ENCODE measurements at places on chromosomes 5 and 9. TPM values are rescaled to one million over a fixed set of nuclear protein-coding genes. Genes with fewer than 3 reads are reported as not detected.

Gene NR5A1
- total RNA-seq: not detected

- no peak for DNase-seq
Measured at GRCh38 chr5:173004447-173004846, 20.9 kb downstream of the ATP6V0E1 start.

- no peak for DNase-seq
Measured at GRCh38 chr5:120388016-120388781, 75.9 kb upstream of the PRR16 start.

- DNase-seq: no peak
Measured at GRCh38 chr5:97929383-97929782, 746.3 kb upstream of the RIOK2 start.

DNA sequence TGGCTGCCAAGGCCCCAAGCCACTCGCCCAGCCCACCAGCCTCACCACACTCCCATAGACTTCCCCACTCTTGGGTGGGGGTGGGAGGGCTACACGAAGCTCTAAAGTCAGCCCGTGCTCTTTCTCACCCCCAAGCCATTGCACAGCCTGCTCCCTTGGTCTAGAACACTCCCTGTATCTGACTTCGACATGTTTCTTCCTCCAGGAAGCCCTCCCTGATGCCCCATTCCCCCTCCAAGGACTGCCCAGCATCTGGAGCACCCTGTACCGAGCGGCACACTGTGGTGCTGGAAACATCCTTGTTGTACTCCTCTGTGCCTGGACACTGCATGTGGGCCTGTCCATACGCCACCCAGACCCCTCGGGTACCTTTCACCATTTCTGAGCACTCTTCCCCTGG is 49.4 kb upstream of the KCNMB1 start:
- DNase-seq: no peak

DNA sequence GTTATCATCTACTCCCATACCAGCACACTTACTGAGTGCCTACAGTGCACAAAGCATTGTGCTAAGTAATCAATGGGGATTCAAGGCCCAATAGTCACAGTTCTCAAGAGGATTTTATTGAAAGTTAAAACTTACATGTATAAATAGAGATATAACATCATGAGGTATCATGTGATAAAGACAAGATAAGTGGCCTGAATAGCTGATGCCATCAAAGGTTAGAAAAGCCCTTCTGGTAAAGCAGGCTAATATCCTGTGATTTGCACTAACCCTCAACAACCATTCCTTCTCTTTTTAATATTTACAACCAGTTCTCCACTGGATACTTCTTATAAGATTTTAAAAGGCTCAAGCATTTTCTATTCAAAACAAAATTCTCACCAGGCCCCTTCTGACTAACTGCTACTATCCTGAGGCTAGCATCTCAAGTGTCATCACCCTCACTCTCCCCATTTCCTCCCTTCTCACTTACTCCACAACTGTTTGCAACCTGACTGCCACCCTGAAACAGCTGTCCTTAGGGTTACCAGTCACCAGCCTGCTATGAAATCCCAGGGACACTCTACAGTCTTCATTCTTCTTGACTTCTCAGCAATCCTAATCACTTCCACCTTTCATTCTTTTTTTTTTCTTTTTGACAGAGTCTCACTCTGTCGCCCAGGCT is 377.9 kb downstream of the ENC1 start:
- DNase-seq: no peak

DNA sequence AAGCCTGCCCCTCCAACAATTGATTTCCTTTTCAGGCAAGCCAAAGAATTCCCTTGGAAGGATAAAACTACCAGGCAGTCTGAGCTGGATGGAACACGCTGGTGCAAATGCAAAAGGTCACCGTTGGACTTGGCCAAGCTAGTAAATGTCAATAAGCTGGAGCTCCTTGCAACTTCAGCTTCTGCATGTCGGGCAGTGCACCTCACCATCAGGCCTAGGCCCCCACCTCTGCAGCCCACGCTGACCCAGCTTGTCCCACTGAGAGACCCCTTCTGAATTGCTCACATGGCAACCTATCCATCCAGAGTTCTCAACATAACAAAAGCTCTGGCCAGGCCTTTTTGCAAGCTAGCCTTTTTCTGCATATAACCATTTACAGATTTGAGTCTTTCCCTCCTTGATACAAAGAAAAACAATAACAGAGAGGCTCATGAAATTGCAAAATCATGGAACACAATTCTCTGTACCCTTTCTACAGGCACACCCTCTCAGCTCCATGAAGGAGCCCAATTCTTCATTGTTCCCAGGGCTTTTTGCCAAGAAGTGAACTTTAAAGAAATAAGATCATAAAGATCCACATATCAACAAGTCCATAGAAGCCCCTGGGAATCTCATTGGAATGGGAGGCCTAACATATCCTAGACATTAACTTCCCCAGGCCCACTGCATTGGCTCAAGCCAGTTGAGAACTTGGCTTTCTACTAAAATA is 123.9 kb upstream of the SLIT3 start:
- no peak for DNase-seq

DNA sequence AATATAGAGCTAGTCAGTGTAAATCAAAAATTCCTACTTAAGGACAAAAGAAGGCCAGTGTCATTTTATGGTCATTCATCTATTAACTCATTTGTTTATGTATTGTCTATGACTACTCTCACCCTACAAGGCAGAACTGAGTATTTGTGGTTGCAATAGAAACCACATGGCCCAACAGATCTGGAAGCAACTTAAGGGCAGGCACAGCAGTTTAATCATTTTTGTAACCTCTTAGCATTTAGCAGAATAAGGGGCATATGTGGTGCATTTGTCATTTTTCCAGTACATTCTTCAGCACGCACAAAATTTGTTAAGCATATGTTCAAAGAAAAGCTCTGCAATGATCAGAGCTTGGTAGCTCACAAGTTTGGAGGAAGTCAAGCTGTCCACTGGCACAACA is 1.1 kb downstream of the FKBP15 start:
- peak; percentile 42 for DNase-seq

DNA sequence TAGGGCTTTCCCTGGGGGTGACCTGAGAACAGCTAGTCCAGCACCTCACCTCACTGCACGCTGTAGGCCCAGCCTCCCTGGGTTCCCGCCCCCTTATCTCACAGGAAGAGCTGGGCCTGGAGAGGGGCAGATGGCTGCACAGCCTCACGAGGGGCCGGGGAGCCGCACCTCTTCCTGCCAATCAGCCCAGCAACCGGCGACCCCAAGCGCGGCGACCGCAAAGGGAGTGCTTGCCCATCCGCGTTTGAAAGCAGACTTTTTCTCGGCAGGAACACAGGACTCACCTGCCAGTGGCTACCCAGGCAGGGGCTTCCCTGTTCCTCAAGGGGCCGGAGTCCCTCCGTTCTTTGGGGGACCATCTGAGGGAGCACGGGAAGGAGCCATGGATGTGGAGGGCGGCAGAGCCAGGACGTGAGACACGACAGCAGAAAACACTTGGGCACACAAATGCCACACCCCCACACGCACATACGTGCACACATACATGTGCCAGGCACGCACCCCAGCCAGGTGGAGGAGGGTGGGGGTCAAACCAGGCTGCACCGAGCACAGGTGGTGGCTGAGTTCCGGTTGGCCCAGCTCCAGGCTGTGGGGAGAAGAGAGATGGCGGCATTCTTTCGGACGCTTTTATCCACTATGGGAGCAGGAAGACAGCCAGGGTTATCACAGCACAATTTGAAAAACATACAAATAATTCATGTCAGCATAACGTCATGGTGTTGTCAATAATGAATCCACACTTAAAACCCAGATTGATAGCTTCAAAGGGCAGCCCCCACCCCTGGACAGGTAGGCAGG is 11.3 kb downstream of the TMEM250 start:
- peak; percentile 64 for DNase-seq

DNA sequence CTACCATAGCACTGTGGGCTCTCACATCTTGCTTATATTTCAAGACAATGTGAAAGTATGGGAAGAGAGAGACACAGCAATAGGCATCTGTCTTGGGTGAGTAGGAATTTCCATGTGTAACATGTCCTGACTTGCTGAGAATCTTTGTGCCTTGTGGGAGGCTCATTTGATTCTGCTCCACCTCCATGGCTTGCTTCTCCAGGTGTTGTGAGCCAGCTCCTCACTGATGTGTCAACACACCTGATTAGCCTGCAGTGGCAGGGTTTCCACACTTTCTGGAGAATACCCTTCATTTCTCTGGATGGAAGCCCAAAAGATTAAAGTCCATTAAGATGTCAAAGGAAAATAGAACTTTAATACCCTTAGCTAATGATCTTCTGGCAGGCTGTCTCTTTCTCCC is 613.6 kb downstream of the ZNF608 start:
- no peak for DNase-seq

- DNase-seq: no peak
Measured at GRCh38 chr5:132114150-132115121, 40.8 kb downstream of the CSF2 start.

DNA sequence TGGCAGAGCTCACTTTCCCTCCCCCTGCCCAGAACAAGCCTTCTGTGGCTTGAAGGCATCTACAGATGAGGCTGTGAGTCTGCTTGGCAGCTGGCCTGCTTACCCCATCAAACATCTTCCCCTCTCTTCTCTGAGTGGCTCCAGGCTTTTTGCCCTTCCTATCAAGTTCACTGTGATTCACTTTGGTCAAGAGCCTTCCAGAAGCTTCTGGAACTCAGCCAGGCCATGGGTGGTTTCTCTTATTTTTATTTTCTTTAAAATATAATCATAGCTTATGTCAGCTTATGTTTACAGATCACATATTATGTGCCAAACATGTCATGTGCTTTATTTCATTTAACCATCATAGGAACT is 267.0 kb downstream of the SEC61B start:
- DNase-seq: no peak

DNA sequence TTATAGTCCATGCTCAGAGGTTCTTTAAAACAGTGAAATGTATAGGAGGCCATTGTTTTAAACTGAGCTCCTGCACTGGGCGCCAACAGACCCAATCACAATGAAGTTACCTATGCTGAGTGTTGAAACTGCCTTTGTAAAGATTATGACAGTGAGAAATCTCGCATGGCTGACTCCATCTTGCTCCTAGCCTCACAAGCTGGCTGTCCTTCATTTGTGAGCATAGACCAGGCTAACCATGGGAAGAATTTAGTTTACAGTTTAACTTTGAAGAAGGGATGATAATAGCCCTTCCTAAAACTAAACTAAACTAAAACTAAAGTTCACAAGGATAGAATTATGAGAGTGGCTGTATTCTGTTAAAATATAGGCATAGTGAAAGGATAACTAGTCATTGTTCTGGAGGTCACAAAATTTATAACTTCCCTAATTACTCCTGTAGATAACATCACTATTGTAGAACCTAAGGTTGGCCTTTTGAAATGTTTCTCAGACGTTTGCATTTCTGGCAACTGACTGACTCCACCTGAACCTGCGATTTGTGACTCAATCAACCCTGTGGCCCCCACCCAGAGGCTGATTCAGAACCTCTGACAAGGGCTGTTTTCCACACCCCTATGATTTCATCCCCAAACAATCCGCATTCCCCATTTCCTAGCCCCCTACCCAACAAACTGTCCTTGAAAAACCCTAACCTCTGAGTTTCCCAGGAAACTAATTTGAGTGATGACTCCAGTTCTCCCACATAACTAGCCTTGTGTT is 59.1 kb downstream of the HMHB1 start:
- no peak for DNase-seq

- DNase-seq: no peak
Measured at GRCh38 chr9:6153425-6153824, 62.2 kb upstream of the IL33 start.

GRCh38 chr5:132219981-132220380 is 7.7 kb downstream of the P4HA2 start:
- DNase-seq: no peak

DNA sequence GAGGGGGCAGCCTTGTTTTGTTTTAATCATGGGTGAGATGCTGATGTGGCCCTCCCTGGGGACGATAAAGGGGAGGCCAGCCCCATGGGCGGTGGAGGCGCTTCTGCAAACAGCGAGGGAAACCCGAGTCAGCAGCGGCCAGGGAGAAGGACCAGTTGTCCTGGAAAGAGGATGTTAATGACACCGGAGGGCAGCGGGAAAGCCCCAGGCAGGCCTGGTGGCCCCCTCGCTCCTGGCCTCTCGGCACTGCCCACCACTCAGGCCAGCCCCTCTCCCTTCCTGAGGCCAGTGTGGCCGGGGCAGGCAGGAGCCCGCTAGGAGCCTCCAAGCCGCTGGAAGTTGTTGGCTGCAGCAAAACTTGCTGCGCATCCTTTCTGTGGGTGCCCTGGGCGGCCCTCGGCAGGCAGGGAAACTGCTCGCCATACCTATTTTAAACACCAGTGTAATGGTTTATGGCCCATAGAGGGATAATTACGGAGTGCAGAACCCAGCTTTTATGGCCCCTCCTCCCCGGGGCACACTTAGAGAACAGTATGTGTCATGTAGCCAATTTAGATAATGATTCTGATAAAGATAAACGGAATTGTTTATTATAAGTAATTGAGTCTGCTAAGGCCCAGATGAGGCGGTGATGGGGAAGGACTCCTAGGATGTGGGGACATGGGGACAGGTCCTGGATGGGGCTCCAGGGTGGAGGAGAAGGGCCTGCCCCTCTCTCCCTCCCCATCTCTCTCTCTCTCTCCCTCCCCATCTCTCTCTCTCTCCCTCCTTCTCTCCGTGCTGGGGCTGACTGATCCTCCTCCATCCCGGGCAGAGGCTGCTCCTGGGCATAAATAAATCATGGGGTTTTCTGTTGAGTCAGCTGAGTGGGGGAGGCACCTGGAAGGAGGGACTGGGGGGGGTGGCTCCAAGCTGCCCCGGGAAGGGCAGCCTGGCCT is 36.9 kb downstream of the LMX1B start:
- DNase-seq: no peak

GRCh38 chr9:438066-438465 is 223.4 kb downstream of the DOCK8 start:
- DNase-seq: no peak

Gene CDX1
- not detected for total RNA-seq

Gene PRELID2
- 3.1 TPM for total RNA-seq

Gene MLANA
- not detected for total RNA-seq

GRCh38 chr5:52491818-52492217 is 295.9 kb upstream of the ITGA1 start:
- DNase-seq: no peak

GRCh38 chr5:19044931-19045695 is 942.9 kb downstream of the CDH18 start:
- no peak for DNase-seq

Gene ADAMTS12
- not detected for total RNA-seq

Gene PLPPR1
- not detected for total RNA-seq

Gene PDCD1LG2
- total RNA-seq: 1.2 TPM

Gene PLPP7
- total RNA-seq: 0.59 TPM

- no peak for DNase-seq
Measured at GRCh38 chr9:101271102-101271501, 113.7 kb downstream of the BAAT start.
